ENCODE measurements at places on chromosomes 3 and 15.
A peak's percentile ranks its signal among the peaks of the same experiment; 100 is the strongest.

GRCh38 chr3:65030847-65031463 is 343.2 kb upstream of the ADAMTS9 start:
- no peak overlapping the region for H3K4me3 ChIP-seq
- DNase-seq = no peak
- peaks cover 4% of the 10 kb centered on the region for H3K27me3 ChIP-seq
- peaks cover 36% of the 10 kb centered on the region for H3K4me1 ChIP-seq
- H3K27ac ChIP-seq = peak overlapping the region; percentile 3
- peaks cover 4% of the 10 kb centered on the region for H3K36me3 ChIP-seq

DNA sequence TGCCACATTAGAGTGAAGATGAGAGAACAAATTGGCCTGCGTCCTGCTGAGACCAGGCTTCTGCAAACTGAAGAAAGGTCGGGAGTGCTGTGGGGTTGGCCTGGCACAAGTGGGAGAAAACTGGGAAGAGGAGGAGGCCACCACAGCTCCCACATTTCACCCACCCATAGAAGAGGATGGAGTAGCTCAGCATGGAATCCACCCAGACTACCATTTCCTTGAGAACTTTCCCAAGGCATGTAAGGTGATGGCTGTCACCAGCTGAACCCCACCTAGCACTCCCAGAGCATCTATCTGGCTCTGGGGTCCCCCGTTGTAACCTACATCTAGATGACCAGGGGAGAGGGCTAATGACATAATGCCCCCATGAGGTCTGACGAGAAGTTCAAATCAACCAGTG is 120.4 kb upstream of the TRIM42 start:
- no peak for DNase-seq
- no peaks in the 10 kb centered on the region for H3K27me3 ChIP-seq
- H3K4me1 ChIP-seq = no peaks in the 10 kb centered on the region
- no peaks in the 10 kb centered on the region for H3K36me3 ChIP-seq
- no peak overlapping the region for H3K27ac ChIP-seq

- peaks cover 53% of the 10 kb centered on the region for H3K27me3 ChIP-seq
- H3K4me1 ChIP-seq = peaks cover 7% of the 10 kb centered on the region
- H3K4me3 ChIP-seq = peak overlapping the region; percentile 81
- no peaks in the 10 kb centered on the region for H3K36me3 ChIP-seq
- no peak overlapping the region for H3K27ac ChIP-seq
Observed at GRCh38 chr3:126287536-126288241, 69.5 kb downstream of the KLF15 start.

- H3K4me3 ChIP-seq = no peak overlapping the region
- H3K27me3 ChIP-seq = peaks cover 19% of the 10 kb centered on the region
- peaks cover 28% of the 10 kb centered on the region for H3K4me1 ChIP-seq
- H3K27ac ChIP-seq = no peak overlapping the region
- DNase-seq = no peak
Observed at GRCh38 chr3:71906976-71907375, 122.0 kb upstream of the PROK2 start.

DNA sequence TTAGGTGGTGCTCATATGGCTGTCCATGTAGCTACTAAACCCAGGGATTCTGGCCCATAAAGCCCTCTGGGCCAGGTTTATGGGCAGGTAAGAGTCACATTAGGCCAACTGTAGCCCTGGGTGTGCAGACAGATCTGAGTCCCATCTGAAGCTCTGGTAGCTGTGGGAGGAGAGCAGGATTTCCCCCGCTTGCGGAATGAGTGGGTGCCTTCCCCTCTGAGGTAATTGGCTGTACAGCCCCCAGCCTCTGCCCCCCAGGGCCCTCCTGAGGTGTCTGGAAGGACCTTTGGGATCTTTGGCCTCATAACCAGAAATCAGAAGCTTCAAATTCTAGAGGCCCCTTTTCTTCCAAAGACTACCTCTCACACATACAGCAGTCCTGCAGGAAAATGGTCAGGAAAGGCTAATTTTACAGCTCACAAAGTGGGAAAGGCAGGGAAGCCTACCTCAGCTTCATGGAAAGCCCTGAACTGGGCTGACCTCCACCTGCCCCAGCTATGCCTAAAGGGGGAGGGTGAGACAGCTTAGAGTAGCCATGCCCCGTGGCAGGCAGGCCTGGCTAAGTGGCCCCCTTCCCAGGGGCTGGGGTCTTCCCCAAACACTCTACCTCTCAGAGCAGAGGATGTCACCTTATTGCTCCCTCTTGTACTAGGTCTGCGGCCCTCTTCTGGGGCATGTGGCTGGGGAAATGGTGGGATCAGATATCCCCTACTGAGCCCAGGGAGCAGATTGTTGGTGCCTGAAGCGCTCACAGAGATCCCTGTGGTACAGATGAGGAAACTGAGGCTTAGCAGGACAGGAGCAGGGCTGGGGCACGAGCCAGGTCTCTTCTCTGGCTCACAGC is 16.8 kb downstream of the HEMK1 start:
- H3K36me3 ChIP-seq = no peaks in the 10 kb centered on the region
- no peak overlapping the region for H3K4me3 ChIP-seq
- H3K27ac ChIP-seq = no peak overlapping the region
- no peaks in the 10 kb centered on the region for H3K4me1 ChIP-seq
- H3K27me3 ChIP-seq = no peaks in the 10 kb centered on the region
- DNase-seq = no peak
